ENCODE measurements at places on chromosomes 1 and 21.

DNA sequence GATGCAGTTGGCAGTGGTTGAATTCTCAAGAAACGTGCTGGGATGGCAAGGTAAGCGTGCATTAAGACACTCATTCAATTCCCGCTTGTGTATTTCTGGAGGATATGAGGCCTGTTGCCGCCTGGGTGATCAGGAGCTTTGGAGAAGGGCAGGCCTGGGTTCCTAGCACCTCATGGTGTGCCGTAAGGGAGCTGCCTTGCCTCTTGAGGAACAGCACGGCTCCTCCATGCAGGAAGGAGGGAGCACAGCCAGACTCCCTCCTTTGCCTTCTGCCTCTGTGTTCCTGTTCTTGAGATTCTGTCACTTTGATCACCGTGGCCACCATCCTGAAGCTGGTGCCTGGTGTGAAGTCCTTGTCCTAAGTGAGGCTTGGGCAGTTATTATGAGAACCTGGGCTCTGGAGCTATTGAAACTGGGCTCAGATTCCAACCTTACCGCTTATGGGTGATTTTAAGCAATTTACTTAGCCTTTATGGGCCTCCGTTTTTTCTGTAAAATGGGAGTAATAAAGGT lies 18.3 kb downstream of the SLFNL1 start:
- DNase-seq: no peak

DNA sequence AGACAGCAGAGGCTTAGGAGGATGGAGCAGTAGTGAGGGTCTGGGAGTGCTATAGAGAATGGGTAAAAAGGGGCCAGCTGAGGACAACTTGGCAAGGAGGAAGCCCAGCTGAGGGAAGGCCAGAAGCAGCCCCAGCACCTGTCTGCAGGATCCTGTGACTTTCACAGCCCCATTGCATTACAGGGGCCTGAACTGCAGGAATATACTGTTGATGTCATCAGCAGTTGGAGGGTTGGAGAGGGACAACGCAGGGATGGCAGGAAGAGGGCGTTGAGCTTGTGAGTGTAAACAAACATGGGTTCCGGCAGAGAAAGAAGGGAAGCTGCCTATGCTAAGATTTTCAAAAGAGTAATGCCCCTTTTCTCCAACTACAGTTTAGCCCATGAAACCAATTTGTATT lies 628.5 kb downstream of the SMYD3 start:
- DNase-seq: no peak

GRCh38 chr1:201528631-201529252 lies 10.2 kb upstream of the NAV1 start:
- no peak for DNase-seq

DNA sequence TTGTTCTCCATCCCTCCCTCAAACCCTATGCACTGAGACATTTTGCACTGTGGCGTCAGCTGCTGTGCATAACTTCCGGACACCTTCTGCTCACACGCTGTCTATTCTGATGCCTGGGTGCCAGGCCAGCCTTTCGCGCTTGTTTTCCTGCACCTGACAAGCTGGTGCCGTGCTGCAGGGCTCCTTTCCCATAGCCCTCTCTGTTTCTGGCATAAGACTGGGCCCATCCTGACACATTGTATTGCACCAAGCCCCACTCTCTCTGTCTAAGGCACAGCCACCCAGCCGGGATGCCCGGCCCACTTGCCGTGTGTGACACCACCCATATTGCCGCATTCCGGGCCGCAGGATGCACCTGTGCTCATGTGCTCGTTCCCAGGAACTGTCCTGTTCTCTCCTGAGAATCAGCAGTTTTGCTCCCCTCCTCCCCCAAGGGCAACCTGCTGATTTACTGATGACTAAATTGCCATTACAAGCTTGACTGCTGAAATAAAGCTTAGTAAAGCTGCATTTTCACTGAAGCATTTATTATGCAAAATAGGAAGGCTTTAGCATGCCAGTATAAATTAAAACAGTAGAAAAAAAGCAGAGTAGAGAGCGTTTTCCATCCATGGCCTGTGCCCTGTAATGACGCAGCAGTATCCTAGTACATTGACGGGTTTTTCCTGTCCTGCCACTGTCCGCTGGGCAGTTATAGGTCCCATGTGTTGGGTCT lies 88.0 kb downstream of the CD247 start:
- DNase-seq: no peak

- DNase-seq: peak; percentile 56
These were observed 4.4 kb downstream of the DVL1 start for GRCh38 chr1:1344655-1345361.

GRCh38 chr1:228345201-228345930 lies 61.3 kb downstream of the TRIM11 start:
- no peak for DNase-seq

DNA sequence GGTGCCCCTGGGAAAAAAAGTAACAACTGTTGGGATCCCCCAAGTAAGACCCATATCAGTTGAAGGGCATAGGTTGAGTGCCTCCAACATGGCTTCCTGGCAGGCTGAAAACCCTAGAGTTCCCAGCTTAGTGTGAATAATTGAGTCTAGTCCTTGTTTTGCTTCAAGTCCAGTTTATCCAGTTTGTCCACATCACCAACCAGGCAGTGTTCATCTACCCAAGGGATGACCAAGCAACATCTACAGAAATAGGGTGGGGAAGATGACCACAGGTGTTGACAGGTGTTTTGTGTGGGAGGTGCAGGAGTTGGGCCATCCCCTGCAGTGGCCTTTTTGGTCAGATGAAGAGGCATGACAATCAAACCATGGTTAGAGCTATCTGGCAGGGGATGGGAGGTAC lies 54.3 kb upstream of the ERO1B start:
- no peak for DNase-seq

- no peak for DNase-seq
These were observed 6.2 kb upstream of the BMP8A start for GRCh38 chr1:39485046-39485803.

GRCh38 chr21:34519016-34519415 lies 7.0 kb upstream of the KCNE1 start:
- no peak for DNase-seq

DNA sequence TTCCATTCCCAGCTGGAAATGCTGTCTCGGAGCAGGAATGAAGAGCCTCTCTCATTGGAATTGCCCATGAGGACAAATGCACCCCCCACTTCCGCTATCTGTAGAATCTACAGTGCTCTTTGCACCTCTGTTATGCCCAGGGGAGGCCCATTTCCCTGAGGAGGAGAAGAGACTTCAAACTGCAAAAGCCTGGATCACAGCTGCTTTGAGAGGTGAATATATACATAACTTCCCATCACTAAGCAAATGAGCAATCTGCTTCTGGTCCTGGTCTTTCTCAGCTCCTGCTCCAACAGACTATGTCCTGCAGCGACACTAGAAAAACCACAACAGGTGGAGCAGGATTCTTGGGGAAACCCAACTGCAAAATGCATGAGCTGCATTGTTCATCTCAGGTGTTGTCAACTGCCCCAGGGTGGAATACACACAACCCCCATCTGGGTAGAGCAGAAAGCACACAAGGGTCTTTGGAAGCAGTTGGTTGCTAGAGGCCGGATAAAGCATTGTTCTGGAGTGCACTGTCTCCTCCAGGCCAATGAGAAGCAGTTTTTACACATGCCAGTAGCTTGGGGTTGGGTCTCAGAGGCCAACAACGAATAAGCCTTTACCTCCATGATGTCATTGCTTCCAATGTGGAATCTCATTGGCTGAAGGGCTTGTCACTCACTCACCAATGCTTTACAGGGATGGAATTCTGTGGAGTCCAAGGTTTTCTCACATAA lies 67.7 kb upstream of the RAB4A start:
- DNase-seq: no peak

DNA sequence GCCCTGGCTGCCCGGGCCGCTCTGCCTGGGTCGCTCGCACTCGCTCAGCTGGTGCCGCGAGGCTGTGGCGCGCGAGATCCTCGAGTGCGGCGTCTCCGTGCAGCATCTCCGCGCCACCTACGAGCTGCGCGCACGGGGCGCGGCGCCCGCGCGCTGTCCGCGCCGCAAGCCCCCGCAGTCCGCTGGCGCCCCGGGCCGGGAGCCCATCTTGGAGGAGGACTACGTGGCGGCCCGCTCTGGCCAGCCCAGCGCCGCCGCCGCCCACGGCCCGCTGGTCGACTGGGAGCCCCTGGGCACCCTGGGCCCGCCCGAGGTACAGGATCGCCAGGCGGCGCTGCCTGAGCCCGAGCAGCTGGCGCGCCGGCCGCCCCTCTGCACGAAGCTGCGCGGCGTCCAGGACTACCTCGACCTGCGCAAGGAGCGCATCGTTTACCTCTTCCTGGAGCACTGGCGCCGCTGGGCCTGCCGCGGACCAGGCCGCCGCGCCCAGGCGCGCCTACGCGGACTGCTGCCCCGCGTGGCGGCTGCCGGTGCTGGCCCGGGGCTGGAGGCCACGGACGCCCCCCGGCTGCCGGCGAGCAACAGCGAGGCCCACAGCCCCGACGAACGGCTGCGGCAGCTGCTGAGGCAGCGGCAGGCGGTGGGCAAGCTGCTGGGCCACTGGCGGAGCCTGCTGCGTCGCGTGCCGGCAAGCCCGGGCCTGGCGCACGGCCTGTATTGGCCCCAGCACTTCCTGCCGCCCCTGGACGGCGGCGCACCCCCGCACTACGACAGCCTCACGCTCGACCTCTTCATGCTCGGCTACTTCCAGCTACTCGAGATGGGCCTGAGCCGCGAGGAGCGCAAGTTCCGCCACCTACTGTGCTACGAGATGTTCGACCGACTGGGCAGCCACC lies 10.9 kb downstream of the TNFRSF25 start:
- peak; percentile 38 for DNase-seq

DNA sequence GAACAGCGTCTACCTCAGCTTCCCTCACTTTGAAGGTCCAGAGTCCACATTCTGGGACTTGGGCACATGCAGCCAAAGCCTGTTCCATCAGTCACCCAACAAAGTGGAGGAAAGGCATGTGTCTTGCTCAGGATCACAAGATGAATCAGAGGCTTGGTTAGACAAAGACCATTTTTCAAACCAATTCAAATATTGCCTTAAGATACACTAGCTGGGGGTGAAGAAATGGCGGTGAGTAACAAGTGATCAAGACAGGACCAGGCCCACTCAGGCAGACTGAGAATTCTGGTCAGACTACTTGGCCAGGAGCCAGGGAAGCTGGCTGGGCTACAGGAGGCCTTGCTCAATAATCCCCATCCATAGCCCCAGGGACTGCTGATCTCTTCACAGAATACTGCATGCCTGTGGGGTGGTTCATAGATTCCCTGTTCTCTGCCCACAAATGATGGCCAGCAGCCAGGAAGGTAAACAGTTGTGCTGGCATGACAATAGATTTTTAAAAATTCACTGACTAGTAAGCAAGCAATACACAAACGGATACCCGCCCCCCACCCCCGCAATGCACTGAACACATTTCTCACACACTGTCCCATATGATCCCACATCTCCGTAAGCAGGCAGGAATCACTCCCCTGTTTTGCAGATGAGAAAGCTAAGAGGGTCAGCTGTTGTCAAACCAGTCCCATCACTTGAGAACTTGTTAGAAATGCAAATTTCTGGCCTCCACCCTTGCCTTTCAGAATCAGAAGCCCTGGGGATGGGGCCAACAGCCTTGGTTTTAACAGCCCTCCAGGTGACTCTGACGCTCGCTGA lies 27.2 kb downstream of the ERI3 start:
- no peak for DNase-seq

- no peak for DNase-seq
These were observed 85.3 kb upstream of the GPR88 start for GRCh38 chr1:100452641-100453040.

DNA sequence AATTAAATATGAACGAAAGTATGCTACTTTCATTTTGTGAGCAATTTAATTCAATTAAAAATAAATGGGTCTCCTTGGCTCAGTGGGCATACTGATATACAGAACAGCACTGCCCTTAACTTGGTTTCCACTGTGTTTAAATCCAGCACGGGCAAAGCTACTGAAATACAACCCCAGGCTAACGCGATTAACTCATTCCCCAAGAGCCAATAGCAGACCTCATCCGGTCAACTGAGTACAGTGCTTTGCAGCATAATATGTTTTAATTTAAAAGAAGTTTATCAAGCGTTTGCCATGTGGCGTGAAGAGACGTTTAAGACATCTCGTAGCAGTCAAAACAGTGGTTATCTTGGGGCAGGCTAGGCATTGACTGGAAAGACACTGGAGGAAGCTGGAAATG lies 118.6 kb downstream of the PROX1 start:
- DNase-seq: no peak

- DNase-seq: no peak
These were observed 139.8 kb upstream of the ST6GALNAC5 start for GRCh38 chr1:76727520-76727919.

DNA sequence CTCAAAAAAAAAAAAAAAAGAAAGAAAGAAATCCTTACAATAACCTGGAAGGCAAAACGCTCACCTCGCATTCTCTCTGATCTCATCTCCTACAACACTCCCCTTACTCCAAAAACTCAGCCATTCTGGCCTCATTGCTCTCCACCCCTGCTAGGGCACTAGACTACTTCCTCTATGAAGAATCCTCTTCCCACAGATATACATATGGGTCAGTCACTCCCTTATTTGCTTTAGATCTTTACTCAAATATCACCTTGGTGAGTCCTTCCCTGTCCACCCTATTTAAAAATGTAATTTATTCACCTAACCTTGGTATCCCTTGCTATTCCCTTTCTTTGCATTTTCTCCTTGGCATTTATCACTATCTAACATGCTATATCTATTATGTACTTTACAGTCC lies 24.6 kb upstream of the KIF1B start:
- no peak for DNase-seq

DNA sequence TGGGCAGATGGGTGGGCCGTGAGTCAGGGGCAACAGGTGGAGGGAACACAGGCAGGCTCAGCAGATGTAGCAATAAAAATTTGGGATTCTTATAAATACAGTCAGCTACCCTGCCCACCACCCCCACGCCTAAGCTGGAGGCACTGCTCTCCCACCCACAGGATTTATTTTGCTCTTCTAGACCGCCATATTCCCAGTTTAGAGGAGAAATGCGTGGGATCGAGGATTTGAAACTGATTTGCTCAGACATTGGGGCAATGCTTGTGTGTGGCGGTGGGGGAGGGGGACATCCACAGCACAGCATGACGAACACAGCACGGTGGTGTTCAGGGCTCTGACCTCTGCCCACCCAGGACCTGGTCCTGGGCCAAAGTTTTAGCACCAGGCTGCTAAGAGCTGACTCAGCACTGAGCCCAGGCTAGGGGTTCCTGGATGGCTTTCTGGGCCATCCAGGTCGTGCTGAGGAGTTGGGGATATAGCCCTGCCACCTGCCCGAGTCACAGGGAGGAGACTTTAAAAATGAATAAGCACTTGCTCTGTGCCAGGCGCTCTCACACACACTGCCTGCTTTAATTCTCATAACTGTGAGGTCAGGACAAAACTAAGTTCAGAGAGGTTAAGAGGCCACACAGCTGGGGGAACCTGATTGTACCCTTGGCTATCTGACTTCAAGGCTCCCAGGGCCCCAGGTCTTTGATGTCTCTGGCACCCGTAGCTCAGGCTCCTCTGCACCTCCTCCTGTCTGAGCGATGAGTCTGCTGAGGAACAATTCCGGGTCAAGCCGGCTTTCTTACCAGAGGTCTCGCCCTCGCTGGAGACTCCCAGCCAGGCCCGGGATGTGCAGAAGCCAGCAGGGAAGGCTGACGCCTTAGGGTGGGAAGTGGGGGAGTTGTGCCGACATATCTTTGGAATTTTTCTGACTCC lies 29.4 kb upstream of the CSF1 start:
- DNase-seq: no peak

GRCh38 chr1:230169454-230170152 lies 102.6 kb downstream of the GALNT2 start:
- DNase-seq: no peak
